Peyer's patch (tissue), 4 donors: ENCODE measurements at places on chromosomes 6 and 20.

DNA sequence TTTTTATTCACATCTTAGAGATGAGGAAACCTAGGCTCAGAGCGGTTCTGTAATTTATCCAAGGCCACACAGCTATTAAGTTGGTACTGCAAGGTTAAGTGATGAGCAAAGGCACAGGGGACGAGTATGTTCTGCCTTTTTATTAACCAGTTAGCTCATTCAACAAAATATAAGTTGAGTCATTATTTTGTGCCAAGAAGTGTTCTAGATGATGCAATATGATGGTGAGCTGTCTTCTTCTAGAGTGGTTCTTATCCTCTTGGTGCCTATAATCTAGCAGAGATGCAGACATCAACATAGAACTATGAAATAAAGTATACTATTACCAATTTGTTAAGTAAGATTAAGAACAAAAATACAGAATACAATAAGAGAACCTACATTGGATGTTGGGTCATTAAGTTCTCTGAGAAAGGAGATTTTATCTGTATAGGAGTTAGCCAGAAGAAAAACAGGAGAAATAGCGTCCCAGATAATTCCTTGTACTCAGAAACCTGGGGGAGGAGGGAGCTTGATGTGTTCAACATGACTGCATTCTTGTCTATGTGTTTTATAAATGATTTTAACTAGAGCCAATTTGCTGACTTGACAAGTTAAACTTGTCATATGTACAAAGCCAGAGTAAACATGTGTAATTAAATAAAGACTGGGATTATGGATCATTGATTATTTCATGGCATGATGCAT, 122.3 kb downstream of the TBXT start:
- DNase-seq = no peak

GRCh38 chr6:16514249-16514648, 247.0 kb downstream of the ATXN1 start:
- DNase-seq = no peak

DNA sequence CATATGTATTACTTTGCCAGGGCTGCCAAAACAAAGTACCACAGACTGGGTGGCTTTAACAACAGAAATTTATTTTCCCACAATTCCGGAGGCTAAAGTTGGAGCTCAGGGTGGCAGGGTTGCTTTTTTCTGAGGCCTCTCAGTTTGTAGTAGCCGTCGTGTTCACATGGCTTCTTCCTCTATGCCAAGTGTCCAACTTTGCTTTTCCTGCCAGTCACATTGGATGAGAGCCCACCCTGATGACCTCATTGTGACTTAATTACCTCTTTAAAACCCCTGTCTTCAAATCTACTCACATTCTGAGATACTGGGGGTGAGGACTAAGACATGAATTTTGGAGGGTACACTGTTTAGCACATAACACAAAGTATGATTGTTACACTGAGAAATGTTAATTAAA, 9.9 kb upstream of the ECT2L start:
- DNase-seq = no peak

DNA sequence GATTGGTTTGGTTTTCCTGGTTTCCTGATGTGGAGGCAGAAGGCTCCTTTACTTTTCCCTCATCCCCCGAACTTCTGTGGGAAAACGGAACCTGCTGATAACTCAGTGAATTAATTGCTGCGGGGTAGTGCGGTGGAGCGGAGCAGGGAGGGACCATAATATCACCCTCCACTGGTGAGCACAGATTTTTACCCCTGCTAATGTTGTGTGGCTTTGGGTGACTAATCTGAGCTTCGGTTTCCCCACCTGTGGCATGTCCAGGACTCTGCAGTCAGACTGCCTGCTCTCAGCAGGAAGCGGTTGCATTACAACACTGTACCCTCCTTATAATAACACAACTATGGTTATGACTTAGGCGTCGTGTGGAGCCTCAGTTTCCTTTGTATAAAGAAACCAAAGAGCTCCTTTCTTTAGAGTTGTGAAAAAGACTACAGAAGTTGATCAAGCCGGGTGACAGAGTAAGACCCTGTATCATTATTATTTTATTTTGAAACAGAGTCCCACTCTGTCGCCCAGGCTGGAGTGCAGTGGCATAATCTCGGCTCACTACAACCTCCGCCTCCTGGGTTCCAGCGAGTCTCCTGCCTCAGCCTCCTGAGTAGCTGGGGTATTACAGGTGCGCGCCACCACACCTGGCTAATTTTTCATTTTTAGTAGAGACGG, 2.2 kb upstream of the ID1 start:
- peak; percentile 66 for DNase-seq

DNA sequence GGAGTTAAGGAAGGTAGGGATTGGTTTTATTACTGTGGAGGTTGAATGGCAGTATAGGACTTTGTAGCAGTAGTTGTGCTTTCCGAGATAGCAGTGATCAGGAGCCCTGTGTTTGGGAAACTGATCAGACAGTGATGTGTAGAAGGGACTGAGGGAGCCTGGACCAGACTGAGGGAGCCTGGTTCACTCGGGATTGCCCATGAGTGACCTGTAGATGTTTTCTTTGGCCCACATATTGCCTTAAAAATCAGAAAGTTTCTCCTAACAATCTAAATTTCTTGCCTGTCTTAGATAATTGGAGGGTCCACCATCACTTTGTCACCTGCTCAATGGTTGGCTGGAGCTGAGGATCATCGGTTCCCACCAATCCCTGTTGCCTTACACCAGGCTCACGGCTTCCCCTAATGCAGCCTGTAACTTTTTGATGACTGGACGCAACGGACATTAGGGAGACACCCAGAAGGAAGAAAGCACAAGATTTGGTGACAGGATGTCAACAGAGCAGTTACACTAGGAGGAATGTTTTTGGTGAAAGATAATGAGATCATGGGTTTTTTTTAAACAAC, 1.1 kb downstream of the CDS2 start:
- DNase-seq = no peak

DNA sequence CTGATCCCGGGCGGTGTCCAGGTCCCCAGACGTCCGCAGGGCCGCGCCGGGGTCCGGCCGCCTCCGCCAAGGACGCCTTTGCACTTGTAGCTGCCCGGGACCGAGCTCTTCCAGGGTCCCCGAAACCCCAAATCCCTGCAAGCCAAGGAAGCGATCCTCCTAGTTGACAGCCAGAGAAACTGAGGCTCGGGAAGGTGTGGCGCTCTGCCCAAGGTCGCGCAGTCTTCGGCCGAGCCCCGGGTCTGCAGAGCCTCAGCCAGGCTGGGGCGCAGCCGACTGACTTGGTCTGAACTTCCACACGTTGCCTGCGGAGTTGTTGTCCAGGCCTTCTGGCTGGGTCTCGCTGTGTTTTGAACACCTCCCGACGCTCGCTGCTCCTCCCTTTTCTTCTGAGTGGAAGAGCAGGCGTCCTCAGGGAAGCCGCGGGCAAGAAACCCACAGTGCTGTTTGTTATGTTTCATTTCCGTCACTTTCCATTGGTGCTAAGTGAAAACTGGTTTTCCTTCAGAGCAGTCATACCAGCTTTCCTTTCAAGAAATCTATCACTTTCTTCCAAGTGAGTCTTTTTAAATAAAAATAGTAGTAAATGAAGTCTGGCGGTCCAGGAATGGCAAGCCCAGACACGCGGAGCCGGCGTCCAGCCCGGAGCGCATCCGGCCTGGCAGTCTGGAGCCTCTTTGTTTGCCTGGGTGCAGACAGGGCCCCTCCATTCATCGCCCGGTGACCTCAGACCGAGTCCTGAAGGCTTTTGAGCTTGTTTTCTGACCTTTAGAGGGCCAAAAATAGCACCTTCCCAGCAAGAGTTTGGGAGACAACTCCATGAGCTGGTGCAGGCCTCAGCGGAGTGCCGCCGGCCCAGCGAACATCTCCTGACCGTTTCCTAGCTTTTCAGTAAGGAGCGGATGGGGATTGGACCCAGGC, 698 bp downstream of the FAM210B start:
- DNase-seq = peak; percentile 19
